ENCODE measurements at places on chromosomes 6 and 20.

DNA sequence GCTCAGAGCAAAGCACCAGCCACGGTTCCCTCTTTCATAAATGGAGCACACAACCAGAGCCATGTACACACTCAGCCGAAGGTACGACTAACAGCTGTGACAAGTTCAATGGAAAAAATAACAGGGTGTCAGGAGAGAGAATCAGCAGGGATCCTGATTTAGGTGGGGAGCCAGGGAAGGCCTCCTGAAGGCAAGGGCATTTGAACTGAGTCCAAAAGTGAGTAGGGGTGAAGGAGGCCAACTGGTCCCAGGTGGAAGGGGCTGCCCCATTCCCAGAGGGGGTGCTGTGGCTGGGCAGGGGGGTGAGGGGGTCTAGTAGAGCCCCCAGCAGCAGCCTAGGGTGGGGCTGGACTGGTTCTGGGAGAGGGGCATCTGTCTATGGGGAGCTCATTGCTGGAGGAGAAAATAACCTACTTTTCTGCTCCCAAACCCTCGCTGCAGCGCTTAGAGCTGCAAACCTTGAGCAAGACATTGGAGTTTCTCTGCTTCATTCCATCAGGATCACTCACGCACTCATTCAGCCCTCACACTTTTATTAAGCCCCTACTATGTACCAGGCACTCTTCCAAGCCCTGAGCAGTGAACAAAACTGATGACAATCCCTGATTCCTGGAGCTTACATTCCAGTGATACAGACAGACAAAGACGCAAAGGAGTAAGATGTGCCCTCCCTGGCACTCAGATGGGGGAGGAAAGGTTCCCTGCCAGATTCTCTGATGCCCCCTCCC is 113.5 kb downstream of the TOX2 start:
- no peak for DNase-seq

- DNase-seq, result no peak
Measured at GRCh38 chr6:105786890-105787655, 299.1 kb upstream of the PRDM1 start.

- no peak for DNase-seq
Measured at GRCh38 chr20:4484379-4484997, 237.2 kb upstream of the PRND start.

DNA sequence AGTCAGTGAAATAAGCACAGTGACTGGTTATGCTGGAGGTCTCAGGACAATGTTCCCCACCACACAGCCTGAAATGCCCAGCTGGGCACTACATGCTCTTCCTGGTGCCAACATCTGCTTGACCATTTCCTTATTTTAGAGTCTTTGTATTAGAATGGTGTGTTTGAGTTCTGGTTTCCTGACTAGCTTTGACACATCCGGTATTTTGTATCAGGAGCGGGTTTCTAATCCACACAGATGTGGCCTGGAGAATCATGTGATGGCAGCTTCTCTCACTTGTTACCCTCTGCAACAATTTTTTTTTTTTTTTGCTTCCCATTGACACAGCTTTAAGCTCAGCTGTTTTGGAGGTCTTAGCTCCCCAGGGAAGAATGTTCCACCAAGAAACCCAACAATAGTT is 164.5 kb upstream of the CST7 start:
- DNase-seq, result no peak

- no peak for DNase-seq
Measured at GRCh38 chr6:117227245-117227962, 38.0 kb upstream of the VGLL2 start.

DNA sequence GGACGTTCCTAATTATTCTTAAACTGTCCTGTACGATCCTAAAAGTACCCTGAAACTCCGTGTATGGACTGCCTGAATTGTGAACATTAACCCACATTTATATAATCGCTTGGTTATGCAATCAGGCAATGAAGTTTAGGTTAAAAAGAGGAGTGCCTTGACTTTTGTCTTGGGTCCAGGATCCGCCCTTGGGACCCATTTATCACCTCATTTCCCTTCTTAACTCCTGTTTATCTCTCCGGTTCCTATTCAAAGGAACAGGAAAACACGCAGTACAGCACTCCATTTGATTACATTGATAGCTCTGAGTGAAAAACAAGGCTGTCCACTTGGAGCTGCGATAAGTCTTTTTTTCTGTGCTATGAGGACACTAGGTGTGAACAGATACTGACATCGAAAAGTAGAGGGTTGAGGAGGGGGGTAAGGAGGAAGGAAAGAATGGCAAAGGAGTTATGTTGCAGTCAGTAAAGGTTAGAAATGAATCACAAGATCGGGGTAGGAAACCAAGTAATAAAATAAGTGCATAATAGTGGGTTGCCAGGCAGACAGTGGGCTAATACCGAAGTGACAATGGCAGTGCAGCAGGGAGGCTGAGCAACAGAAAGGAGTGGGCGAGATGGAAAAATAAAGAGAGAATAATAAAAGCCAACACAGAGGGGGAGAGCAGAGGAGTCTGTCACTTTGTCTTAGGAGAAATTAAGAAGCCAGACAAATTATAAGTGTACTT is 15.9 kb upstream of the PCK1 start:
- DNase-seq, result no peak

DNA sequence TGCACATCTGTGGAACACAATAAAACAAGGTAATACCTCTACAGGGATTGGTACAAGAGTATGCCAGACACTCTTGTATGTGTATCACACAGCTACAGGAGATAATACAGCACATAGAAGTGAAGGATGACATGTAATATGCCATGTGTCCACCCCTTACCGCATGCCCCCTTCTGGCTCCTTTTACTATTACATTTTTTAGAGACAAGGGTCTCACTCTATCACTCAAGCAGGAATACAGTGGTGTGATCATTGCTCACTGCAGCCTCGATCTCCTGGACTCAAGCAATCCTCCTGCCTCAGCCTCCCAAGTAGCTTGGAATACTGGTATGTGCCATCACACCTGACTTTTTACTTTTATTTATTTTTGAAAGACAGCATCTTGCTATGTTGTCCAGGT is 4.2 kb upstream of the NCR3 start:
- no peak for DNase-seq

DNA sequence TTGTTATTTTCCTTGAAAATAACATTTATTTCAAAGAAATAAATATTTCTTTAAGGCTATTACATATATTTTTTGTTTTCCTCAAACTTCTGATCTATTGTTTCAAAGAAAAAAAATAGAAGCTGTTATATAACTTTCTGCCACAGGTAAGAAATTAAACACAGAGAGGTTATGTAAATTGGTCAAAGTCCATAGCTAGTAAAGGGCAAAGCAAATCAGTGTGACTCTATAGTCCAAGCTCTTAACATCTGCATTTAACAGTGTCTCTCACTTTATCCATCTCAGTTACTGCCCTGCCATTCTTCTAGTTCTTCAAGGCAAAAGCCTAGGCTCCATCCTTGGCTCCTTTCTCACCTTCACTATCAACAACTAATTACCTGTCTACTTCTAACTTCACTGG is 57.1 kb downstream of the RWDD2A start:
- no peak for DNase-seq

DNA sequence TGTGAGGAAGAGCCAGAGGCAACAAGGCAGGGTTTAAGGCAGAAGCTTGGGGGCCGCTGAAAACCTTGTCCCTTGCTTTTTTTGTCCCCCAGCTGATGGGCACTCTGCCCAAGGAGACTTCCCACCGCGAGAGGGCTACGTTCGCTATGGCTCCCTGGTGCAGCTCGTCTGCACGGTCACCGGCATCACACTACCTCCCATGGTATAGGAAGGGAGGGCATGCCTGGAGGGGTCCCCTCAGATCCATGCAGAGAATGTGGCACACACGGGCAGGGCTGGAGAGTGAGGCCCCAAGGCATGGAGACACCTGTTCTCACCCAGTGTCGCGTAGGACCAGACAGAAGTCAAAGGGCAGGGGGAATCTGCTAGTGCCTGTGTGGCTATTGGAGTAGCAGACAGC is 5.8 kb upstream of the MATN4 start:
- no peak for DNase-seq

DNA sequence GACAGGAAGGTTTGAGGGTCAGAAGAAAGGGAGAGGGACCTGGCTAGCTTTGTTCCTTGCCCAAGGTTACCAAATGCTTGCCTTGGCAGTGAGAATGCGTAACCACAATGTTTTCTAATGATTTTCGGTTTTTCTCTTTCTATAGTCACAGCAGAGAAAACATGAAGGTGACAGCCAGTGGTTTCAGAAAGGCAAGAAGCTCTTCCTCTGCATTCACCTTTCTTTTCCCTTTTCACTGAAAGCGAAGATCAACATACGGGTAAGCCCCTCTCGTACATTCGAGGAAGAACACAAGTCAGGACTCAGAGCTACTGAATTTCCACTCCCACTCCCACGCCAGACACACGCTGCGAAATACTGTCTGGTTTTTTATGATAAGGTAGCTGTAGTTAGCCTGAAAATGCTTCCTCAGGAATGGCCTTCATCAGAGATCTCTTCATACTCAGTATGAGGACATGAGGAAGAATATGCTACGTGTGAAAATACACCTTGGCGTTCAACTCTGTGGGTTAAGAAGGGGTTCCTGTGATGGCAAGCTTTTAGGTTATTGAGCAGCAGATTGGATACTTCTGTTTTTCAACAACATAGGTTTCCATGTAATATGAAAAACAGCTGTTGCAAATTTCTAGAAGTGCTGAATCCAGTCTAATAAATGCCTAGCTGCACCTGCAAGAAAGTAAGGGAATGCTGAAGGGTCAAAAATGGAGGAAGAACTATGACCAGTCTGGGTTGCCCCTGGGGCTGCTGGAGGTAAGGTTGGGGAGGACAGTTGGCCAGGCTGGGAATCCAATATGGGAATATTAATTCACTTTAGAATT is 7.4 kb upstream of the CD83 start:
- DNase-seq, result no peak

GRCh38 chr6:113960795-113961194 is 10.2 kb downstream of the HDAC2 start:
- no peak for DNase-seq

DNA sequence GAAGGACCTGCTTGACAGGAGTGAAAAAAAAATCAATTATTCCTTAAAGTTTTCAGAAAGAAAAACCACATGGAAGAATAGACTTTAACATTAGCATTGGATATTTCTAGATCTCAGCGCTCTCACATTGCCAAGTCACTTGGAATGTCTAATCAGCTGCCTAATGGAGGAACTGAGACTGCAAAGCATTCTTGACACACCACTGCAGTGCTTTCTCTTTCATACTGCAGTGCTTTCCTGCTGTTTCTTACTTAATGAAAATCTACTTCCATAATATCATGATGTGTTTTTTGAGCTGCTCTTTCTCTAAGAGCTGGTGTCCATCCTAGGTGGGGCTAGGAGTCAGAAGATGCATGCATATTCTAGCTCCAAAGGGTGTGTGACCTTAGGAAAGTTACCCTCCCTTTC is 20.4 kb upstream of the MCM3 start:
- DNase-seq, result no peak

- no peak for DNase-seq
Measured at GRCh38 chr20:37282556-37282955, 6.9 kb upstream of the MANBAL start.

DNA sequence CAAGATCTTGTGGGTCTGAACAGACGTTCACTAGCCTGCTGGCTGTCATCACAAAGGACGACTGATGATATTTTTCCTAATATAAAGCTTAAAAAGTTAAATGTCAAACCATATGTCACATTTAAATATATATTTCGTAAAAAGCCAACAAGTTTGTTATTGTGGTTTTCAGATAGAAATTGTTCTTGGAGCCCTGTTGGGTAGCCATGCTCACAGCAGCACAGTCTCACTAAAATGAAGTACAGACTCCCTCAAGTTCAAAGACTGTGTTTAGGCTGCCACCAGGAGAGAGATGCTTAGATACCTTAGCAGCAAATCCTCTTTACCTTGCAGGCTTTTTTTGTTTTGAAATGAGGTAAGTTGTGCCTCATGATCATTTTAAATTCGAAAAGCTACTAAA is 17.8 kb downstream of the EEF1E1 start:
- DNase-seq, result no peak

GRCh38 chr6:16305246-16305725 is 66.9 kb downstream of the GMPR start:
- no peak for DNase-seq

DNA sequence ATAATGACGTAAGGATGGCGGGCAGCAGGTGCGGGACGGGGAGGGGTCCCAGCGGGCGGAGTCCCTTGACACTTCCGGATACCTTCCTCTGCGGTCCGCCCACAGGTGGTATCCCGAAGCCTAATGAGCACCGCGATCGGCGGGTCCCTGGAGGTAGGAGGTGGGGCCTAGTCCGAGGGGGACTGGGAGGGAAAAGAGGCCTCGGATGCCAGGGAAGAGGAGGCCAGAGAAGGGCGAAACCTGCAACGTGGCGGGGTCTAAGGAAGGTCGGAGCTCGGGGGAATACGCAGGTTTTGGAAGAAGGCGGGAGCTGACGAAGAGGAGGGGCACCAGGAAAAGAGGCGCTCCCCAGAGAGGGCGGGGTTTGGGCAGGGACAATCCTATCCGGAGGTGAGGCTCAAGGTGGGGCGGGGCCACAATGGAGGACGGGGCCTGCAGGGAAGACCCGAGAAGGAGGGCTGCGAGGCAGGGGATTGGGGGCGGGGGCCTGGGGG is 3.7 kb downstream of the PRSS16 start:
- DNase-seq, result no peak

DNA sequence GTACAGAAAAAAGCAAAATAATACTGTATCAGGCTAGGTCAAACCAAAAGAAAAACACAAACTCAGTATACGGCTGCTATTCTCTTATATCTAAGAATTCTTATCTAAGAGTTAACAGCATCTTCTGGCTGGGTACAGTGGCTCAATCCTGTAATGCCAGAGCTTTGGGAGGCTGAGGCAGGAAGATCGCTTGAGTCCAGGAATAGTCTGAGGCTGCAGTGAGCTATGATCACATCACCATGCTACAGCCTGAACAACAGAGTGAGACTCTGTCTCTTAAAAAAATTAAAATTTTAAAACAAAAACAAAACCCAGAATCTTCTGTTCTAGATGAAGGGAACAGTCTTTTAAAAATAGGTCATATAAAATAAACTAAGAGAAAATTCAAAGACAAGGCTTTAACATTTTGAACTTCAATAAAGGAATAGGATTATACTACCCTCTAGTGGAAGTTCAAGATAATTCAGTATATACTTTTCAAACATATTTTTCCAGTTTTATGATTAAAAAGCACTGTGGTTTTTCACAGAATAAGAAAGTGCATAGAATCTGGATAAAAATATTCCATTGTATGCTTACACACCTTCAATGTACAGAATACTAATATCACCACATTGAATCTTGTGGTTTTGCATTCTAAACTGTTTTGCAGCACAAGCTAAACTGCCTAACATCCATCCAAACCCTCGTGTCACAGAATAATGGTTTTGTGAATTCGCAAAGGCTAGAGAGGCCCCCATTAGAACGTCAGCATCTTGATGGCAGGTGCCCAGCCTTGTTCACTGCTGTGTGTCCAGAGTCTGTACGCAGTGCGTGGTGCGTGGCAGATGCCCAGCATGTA is 39.3 kb downstream of the DTNBP1 start:
- DNase-seq, result no peak

DNA sequence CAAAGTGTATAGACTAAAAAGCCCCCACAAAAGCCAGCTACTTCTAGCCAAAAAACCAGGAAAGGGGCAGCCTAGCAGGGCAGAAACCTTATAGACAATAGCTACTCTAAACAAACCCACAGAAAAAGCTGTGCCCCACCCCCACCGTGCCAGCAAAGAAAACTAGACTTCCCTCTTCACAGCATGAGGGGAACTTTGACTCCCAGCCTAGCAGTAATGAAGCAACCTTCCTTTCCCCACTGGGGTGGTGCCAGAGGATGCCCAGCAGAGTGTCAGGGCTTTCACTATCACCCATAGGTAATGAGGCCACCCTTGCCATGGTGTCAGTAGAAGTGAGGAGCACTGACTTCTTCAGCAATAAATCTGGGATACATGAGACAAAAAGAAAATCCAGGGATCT is 99.0 kb upstream of the LGSN start:
- DNase-seq, result no peak

Data from omental fat pad (tissue), 4 donors.